ENCODE measurements at places on chromosomes 16 and 17. TPM values are rescaled to one million over a fixed set of nuclear protein-coding genes. Genes with fewer than 3 reads are reported as not detected.

RNF112 gene
- polyA plus RNA-seq = not detected

CD7 gene
- polyA plus RNA-seq = 193 TPM

DNA sequence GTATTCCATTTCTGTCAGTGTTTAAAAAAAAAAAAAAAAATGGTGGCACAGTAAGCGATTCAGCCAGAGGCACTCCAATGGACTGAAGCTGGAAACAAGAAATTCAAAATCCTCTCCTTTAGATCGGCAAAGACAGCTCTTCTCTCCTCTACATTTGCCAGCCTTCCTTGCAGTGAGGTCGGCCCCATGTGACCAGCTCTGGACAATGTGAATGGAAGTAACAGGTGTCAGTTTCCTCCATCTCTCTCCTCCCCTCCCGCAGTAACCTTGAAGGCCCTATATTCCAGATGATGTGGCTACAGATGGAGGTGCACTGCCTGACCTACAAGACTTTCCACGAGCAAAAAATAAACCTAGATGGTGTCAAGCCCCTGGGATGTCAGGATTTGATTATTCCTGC lies 15.0 kb downstream of the CUEDC1 start:
- no peak overlapping the region for H3K4me3 ChIP-seq
- no peak overlapping the region for H3K27ac ChIP-seq
- H3K4me1 ChIP-seq = no peaks in the 10 kb centered on the region
- no peaks in the 10 kb centered on the region for H3K27me3 ChIP-seq

DNA sequence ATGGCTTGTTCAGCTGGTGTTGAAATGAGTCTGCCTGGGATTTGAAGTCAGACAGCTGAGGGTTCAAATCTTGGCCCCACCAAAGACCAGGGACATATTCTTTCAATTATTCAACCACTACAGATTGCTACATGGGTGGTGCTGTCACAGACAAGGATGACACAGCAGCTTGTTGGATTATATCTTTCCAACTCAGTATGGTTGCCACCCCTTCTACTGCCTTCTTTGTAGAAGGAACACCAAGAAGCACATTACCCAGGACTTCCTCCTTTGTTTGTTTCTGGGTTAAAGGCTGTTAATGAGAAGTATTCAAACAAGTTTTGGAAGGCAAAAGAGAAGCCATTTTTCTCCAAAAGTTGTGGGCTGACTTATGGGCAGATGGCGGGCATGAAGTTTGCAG lies 78.6 kb downstream of the COPRS start:
- no peaks in the 10 kb centered on the region for H3K4me1 ChIP-seq
- H3K36me3 ChIP-seq = no peaks in the 10 kb centered on the region
- H3K27ac ChIP-seq = no peak overlapping the region
- H3K4me3 ChIP-seq = no peak overlapping the region
- peaks cover 4% of the 10 kb centered on the region for H3K27me3 ChIP-seq
- no peak for DNase-seq

DNA sequence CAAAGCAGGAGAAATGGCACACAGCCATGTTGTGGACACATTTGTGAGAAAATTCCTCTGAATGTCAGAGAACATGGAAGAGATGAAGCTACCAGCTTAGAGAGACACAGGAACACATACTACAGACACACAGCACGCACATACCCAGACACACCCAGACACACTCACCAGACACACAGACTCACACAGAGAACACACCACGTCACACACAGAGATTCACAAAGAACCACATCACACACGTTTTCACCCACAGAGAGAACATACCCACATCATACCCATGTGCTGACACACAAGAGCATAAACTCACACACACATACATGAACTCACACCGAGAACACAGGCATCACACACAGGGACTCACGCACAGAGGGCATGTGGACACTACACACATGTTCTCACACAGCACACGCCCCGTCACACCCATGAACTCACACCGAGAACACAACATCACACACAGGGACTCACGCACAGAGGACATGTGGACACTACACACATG lies 124.9 kb downstream of the METRNL start:
- H3K4me3 ChIP-seq = no peak overlapping the region
- no peak for DNase-seq
- H3K4me1 ChIP-seq = peaks cover 26% of the 10 kb centered on the region
- no peaks in the 10 kb centered on the region for H3K27me3 ChIP-seq
- H3K36me3 ChIP-seq = no peaks in the 10 kb centered on the region

DNA sequence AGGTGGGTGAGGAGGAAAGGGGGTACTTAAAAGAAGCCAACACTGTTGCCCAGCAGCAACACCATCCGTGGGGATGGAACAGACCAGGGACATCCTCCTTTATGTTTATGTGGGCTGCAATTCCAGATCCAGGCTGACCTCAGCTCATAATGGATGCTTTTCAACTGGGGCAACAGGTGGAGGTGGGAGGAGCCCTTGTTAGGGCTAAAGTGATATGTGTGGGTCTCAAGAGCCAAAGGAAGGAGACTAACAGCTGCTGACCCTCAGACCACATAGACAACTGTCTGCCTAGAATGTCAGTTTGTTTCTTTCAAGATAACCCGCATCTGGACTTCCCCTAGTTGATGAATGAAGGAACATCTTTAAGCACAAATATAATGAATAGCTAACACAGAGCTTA lies 2.0 kb upstream of the INPP5K start:
- peaks cover 2% of the 10 kb centered on the region for H3K36me3 ChIP-seq
- DNase-seq = no peak
- H3K27me3 ChIP-seq = no peaks in the 10 kb centered on the region
- H3K4me1 ChIP-seq = peaks cover 21% of the 10 kb centered on the region
- H3K27ac ChIP-seq = no peak overlapping the region
- no peak overlapping the region for H3K4me3 ChIP-seq

GRCh38 chr17:49224198-49224996 lies 6.2 kb downstream of the PHOSPHO1 start:
- peaks cover 48% of the 10 kb centered on the region for H3K4me1 ChIP-seq
- H3K36me3 ChIP-seq = peaks cover 6% of the 10 kb centered on the region
- peak overlapping the region; percentile 56 for H3K4me3 ChIP-seq
- H3K27ac ChIP-seq = peak overlapping the region; percentile 4
- no peaks in the 10 kb centered on the region for H3K27me3 ChIP-seq

Measured in CD8-positive, alpha-beta memory T cell (primary cell).